NCI-H1930 (cell line): ENCODE measurements at places on chromosomes 12 and 14.

GRCh38 chr12:42576374-42576773 lies 13.2 kb downstream of the PRICKLE1 start:
- no peak for DNase-seq

DNA sequence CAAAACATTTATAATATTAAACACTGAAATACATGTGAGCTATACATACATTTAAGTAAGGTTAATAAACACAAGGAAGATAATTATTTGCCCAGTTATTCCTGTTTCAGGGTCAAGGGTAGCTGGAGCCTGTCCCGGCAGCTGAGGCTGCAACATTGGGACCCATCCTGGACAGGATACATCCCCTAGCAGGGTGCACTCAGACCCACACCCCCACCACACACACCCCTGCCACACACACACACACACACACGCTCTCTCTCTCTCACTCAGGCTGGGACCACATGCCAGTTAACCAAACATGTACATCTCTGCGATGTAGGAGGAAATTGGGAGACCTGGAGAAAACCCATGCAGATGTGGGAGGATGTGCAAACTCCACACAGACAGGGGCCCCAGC lies 112.6 kb upstream of the TMCC3 start:
- no peak for DNase-seq

GRCh38 chr12:18969512-18969911 lies 160.0 kb upstream of the PLEKHA5 start:
- DNase-seq, result no peak

GRCh38 chr12:105773471-105773870 lies 365.3 kb downstream of the NUAK1 start:
- no peak for DNase-seq
